Stomach (tissue), 19 donors: ENCODE measurements at places on chromosomes 2 and 18. TPM values are rescaled to one million over a fixed set of nuclear protein-coding genes. Genes with fewer than 3 reads are reported as not detected.

Gene TSGA10
- 10.3 TPM for total RNA-seq

DNA sequence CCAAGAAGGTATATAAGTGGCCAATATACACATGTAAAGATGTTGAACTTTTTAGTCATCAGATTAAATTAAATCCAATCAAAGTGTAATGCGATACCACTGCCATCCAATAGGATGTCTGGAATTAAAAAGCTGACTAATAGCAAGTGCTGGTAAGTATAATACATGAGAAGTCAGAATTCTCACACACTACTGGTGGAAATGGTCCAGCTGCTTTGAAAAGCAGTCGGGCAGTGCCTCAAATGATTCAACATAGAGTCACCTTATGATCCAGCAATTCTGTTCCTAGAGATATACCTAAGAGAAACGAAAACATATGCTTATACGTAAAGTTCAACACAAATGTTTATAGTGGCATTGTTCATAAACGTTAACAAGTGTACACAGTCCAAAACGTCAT lies 124.1 kb upstream of the MYT1L start:
- DNase-seq: no peak

DNA sequence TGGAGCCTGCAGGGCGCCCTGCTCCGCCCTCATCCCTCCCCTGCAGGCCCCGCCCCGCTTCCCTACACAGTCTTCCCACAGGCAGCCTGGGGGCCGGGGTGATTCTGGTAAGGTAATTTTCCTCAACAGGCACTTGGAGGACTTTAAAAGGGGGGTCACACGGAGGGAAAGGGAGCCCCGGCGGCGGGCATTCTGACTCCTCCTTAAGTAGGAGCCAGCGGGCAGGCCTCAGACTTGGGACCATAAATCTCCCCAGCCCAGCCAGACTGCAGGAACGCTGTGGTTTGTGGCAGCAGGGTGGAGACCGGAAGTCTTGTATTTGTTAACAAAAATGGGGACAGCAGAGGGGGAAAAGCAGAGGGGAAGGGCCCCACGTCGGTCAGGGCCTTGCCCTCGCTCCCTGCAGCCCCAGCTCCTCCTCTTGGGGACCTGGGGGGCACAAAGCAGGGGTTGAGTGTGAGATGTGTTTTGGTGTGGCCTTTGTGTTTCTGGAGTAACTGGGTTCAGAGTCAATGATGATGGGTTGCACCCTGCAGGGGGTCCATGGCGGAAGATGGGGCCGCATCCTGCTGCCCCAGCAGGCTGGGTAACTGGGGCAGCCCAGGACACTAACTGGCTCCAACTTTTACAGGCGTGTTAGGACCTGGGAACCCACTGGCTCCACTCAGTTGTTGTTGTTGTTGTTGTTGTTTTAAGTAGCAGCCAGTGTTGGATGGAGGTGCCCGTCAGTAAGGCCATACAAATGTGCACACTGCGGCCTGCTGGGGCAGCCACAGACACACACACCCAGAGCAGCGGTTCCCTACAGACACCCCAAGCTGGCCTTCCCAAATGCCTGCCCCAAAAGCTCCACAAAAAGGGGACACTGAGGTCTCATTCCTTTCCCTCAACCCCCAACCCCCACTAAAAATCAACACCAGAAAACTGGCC lies 27.7 kb downstream of the SMAD7 start:
- DNase-seq: peak; percentile 58

Gene RAPH1
- total RNA-seq: 4.7 TPM
